Aorta (tissue), 5 donors: ENCODE measurements at places on chromosomes 5 and 9. TPM values are rescaled to one million over a fixed set of nuclear protein-coding genes. Genes with fewer than 3 reads are reported as not detected.
A peak's percentile ranks its signal among the peaks of the same experiment; 100 is the strongest.

GRCh38 chr9:110897943-110898342 lies 140.3 kb downstream of the LPAR1 start:
- no peak for DNase-seq

GRCh38 chr9:116152941-116153764 lies 438 bp upstream of the PAPPA start:
- no peak for DNase-seq

DNA sequence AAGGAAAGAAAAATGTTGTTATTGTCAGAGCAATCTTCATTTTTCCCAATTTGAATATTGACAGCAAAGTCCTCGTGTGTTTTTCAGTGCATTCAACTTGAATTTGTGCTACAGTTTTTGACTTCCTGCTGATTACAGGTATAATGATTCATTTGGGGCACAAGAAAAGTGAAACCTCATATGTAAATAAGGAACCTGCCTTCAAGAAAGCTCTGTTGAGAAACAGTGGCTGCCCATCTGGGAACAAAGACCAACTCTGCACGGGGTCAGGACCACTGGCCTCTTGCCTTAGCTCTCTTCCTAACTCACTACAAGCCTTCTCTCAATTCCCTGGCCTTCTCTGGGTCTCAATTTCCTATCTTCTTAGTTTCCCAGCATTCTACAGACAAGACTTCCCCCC lies 21.0 kb downstream of the TIMD4 start:
- DNase-seq, result no peak

DNA sequence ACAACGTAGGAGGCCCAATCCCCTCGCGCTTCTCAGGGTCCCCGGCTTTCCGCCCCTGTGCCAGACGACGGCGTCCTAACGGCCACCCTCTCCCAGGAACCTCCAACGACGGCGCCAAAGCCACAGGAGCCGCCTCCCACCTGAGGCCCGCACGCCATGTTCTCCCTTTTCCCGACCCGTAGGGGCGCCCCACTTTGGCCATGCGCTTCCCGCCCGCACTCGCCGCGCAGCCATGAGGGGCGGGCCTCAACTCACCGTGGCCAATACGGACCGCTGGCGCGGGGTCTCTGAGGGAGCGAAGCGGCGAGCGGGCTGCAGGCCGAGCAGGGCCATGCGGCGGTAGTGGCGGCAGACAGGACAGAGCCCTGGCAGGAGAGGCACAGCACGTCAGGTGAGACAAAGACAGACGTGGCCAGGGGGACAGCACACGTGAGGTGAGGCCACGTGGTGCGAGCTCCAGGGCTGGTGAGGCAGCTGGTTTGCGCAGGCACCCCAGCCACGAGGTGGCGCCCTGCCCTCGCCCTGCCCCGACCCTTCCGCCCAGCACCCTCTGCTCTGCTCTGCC lies 1005.5 kb upstream of the PTPRD start:
- DNase-seq, result no peak

DNA sequence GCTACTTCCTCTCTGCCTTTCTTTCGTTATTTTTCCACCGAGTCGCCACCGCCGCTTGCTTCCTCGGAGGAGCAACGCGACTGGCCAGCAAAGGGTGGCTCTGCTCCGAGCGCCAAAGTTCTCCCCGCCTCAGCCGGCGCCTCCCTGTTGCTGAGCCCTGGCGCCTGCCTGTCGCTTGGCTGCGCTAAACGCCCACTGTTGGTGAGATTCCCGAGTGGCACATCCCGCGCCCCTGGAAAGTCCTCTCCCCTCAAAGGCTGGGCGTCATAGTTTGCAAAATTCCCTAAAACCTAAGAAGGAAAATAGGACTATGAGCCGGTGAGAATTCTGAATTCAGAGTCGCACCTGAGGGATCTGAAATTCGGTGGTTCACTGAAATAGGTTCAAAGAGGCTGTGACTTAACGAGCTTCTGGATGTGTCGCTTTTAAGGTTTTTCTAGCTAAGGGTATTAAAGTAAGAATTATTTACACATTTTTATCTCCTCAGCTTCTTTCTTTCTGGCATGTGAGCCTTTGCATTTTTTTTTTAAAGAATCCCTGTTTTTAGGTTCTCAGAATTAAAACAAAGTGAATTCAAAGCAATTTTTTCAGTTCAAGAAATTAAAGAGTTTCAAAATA lies at the start of gene GRIN3A:
Gene GRIN3A, minus strand, starts transcription at position 82 of the 618 bp plus-strand sequence. CDS start 668 bp downstream, outside the sequence.
- peak; percentile 36 for DNase-seq

GRCh38 chr9:82706786-82707185 lies 356.2 kb downstream of the RASEF start:
- DNase-seq, result no peak

- no peak for DNase-seq
Observed at GRCh38 chr5:67058998-67059743, 137.4 kb downstream of the CD180 start.

- DNase-seq, result no peak
Observed at GRCh38 chr5:32278406-32278805, 34.3 kb downstream of the MTMR12 start.

DNA sequence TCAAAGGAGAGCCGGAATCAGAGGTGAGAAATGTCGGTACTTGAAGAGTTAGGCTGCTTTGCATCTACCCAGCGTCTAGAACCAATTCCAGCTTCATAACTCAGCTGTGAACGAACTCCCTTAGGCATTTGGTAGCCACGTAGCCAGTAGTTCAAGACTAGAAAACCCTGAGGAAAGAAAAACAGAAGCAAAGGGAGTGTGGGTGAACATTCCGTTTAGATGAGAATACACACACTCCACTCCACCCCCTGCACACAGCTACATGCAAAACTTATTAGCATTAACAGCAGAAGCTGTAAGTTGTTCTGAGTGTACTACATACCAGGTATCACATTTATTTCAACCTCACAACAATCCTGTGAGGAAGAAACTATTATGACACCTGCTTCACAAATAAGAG lies 78.3 kb downstream of the SMIM23 start:
- DNase-seq, result no peak

DNA sequence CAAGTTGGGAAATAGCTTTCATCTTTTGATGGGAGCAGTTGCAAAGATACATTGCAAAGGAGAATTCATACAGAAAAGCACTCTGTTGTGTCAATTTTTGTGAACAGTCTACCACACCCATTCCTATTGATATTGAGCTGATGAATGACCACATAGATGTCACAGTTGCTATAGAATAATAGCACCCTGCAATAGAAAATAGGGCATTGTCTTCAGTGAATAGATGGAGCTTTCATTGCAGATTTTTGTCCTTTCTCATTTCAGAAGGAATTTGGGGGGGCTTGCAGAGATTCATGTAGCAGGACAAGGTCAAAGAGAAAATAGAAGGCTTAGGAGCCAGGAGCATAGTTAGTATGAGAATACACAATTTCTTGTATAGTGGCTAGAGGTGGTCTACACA lies 237.9 kb downstream of the TMEM38B start:
- no peak for DNase-seq

DNA sequence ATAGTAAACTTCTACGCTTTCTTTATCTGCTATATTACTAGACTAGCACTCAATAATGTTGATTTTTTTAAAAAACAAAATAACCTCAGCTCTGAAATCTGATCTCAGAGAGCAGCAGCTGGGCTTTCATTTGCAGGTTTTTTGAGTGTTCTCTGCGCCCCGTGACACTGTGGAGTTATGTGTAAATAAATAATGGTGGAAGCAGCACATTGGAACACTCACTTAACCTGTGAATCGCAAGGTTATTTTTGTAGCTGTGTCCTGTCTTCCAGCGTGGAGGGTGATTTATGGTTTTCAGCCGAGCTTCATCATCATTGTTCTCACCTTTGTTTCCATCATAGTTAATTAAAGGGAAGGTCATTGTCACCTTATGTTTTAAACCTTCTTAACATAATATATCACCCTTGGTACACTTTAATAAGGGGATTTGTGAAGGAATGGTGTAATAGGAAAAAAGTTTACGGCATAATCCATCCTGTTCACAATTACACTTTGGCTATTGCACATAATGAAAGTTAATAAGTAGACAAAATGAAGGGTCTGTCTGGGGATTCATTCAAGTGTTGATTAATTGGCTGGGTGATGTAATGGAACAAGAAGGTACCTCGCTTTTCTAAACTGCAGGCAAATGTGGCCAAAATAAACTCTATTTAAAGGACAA lies 493.3 kb upstream of the ADAMTS16 start:
- DNase-seq, result no peak

GRCh38 chr9:127723444-127723843 lies 7.6 kb downstream of the TTC16 start:
- DNase-seq, result no peak

- no peak for DNase-seq
Observed at GRCh38 chr9:120474591-120475243, 105.2 kb downstream of the CDK5RAP2 start.

DNA sequence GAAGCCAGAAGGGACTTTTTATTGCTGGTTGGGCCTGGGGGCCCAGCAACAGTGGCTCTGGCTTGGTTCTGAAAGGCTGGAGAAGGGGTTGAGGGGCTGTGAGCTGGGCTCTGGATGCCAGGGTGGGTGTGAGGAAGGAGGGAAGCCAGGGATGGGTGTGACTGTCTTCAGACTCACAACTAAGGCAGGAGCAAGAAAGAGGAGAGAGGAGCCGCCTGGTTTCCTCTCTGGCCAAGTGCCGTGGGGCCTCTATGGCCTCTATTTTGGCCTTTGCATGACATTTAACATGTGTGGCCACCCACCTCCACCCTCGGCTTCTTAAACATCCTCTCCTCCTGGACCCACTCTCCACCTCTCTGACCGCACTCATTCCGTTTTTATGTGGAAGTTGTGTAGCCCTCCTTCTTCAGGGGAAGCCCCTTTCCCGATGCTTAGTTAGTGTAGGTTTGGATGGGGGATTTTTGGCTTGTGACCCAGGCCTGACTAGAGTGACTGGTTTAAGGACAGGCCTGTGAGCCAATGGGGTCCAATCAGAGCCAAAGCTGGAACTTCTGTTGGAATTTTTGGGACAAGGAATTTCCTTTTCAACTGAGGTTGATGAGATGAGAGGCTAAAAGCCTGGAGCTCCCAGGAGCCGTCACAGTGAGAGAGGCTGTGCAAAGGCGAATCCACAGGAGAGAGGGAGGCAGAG lies 517.8 kb downstream of the CCDC171 start:
- DNase-seq, result no peak

GRCh38 chr9:133585481-133586351 lies 23.5 kb downstream of the FAM163B start:
- no peak for DNase-seq

CCNG1 gene
- 101 TPM for total RNA-seq

MAMDC4 gene
- total RNA-seq, result 2.4 TPM

DNAI1 gene
- not detected for total RNA-seq

CAMK2A gene
- 0.36 TPM for total RNA-seq

TRIM7 gene
- 3.0 TPM for total RNA-seq

ANKRD18B gene
- not detected for total RNA-seq

GBGT1 gene
- total RNA-seq, result 12.9 TPM

SPTAN1 gene
- total RNA-seq, result 504 TPM

HTR1A gene
- total RNA-seq, result not detected

PARP8 gene
- 28.2 TPM for total RNA-seq
